ENCODE measurements at places on chromosomes 6 and 20.

GRCh38 chr20:53935344-53936084 lies 134.9 kb downstream of the BCAS1 start:
- no peak for DNase-seq

- DNase-seq, result no peak
These were observed 38.7 kb downstream of the DACT2 start for GRCh38 chr6:168280899-168281245.

DNA sequence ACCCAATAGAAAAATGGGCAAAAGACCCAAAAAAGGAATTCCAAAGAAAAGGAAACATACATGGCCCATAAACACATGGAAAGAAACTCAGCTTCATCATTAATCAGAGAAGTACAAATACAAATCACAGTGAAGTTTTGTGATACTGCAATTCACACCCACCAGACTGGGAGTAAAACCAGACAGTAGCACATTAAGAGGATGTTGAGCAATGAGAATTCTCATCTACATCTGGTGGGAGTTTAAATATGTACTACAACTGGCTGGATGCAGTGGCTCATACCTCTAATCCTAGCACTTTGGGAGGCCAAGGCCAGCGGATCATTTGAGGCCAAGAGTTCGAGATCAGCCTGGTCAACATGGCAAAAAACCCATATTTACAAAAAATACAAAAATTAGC lies 125.7 kb upstream of the PHACTR1 start:
- no peak for DNase-seq

- no peak for DNase-seq
These were observed 87.9 kb upstream of the BMP5 start for GRCh38 chr6:55963301-55963700.

- no peak for DNase-seq
These were observed 79.0 kb upstream of the MEI4 start for GRCh38 chr6:77573843-77574242.

- no peak for DNase-seq
These were observed 162.7 kb upstream of the MARCKS start for GRCh38 chr6:113694278-113695077.

- no peak for DNase-seq
These were observed 84.5 kb upstream of the SNAP25 start for GRCh38 chr20:10134176-10134575.

- no peak for DNase-seq
These were observed 41.6 kb upstream of the PMEPA1 start for GRCh38 chr20:57751411-57751810.

DNA sequence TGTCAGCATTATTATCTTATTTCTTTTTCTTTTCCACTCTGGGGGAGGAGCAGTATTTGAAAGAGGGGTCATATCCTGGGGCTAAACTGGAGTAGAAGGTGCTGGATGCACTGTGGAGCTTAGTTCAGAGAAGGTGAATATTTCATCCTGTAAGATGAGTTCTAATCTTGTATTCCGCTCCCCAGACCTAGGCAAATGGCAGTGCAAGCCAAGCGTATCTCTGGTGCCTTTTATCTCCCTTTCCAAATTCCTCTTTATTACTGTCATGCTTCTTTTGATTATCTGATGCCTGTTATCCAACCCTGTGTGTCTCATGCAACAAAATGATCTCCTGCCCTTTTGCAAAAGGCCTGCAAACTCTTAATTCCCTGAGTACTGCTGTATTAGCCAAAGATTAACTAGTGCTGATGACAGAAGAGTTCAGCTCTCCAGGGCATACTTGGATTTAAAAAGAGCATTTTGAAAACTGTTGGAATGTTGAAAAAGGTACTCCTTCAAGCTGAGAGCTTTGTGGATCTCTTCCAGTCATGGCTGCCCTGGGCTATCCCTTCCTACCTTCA lies 138.0 kb downstream of the CARMIL1 start:
- DNase-seq, result no peak

- DNase-seq, result no peak
These were observed 11.9 kb upstream of the DHX35 start for GRCh38 chr20:38950254-38950653.

DNA sequence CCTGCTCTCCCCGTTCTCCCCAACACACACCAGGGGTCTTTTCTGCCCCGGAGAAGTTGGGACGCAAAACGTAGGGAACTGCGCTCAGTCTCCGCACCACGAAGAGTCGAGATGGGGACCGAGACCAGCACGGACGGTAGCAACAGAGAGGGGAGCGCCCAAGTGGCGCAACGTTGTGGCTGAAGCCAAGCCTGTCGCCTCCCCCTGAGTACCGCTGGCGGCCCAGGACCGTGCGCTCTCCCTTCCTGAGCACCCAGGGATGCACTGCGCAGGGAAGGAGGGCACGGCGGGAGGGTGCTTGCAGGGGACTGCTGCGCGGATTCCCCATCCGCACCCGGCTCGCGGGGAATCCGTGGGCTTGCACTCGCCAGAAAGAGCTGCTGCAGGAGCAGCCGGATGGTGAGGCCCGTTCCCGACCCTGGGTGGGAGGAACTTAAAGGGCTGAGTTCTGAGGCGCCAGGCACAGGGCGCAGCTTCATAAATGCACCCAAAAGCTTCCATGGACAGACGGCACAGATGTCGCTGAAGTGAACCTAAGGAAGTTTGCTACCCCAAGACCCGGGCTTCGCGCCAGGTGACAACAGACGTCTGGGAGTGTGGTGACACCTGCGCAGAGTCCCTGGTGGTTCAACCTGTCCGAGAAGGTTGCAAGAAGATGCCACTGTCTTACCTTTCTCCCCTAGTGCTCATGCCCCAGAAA lies 178.7 kb downstream of the TBXT start:
- DNase-seq, result no peak

Data from T-helper 1 cell (primary cell).